Mesenteric fat pad (tissue), 1 donor: ENCODE measurements at places on chromosomes 6 and 20. TPM values are rescaled to one million over a fixed set of nuclear protein-coding genes. Genes with fewer than 3 reads are reported as not detected.

MAP3K4 gene
- total RNA-seq = 49.4 TPM

SLC52A3 gene
- 2.2 TPM for total RNA-seq

MRPS10 gene
- total RNA-seq = 32.1 TPM

DOK5 gene
- total RNA-seq = 4.6 TPM

VSX1 gene
- not detected for total RNA-seq

MTHFD1L gene
- total RNA-seq = 30.2 TPM
